ENCODE measurements at places on chromosomes 2 and 18. TPM values are rescaled to one million over a fixed set of nuclear protein-coding genes. Genes with fewer than 3 reads are reported as not detected.

DNA sequence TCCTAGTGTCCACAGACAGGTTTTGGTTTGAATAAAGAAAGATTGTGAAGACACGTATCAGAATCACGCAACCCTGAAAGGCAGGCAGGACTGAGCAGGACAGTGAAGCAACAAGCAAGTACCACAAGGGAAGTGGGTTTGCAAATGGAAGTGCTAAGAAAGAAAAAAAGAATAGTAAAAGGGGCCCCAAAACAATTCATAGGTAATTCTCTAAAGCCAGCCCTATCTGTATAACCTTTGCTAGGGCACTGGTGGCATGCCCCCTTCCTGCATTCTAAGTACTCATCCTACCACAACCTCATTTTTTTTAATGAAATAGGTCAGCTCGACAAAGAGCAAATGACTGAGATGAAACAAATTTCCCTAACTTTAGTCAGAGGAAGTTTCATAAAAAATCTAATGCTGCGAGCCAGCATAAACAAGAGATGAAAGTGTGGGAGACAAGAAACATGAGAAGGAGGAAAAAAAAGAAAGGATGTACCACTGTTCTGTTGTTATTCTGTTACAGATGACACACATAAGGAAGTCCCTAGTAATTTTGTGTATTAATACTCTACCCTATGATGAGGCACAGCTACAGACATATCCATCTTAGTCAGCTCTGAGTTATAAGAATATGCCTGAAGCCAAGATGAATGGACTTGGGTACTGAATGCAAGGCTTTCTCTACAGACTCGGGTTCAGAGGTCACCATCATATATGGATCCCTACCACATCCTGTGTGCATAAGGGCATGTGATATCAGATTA, 32.2 kb downstream of the IKZF2 start:
- no peak for DNase-seq

Gene ANKRD29
- 2.4 TPM for total RNA-seq

- no peak for DNase-seq
Measured at GRCh38 chr18:34697891-34698290, 12.2 kb upstream of the DTNA start.

Gene IFIH1
- 2.0 TPM for total RNA-seq

Gene ELOA2
- total RNA-seq, result not detected

DNA sequence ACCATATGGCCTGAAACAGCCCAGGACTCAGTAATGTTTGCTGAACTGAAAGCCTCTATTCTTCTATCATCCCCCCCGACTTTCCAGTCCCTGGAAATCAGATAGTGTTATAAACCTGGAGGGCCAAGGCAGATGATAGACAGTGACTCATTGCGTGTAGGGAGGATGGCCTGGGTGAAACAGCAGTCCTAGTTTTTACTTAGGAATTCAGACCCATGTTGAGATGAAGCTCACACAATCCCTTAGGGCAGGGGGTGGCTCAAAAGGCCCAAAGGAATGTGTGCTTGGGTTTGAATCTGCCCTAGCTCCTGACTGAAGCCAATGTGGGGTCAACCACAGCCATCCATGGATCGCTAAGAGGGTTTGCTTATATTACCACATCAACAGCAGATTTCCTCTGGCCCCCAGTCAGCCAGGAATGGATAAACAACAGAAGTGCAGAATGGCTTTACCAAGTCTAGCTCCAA, 43.9 kb upstream of the STPG4 start:
- DNase-seq, result no peak

DNA sequence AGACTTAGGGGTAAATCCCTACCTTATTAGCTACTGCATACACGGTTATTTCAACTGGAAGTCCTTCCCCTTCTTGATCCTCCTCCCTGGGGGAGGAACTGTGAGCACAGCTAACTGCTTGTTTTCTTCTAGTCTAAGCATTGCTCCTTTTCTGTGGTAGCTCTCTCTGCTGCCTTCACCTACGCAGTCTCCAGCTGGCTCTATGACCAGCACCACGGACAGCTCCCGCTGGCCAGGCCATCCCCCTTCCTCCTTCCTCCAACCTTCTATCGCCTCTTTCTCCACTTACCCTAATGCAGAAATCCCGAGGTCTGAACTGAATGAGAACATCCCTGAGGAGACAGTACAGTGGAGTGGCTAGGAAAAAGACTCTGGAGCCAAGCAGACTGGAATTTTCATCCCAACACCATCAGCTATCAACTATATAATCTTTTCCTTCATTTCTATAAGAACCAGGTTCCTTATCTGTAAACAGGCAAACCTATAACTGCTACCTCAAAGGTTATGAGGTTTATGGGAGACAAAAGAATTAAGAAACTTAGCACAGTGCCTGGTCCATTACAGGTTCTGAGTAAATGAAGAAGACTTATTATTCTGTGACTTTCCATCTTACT, 4.7 kb upstream of the CFAP65 start:
- no peak for DNase-seq

GRCh38 chr2:160309585-160309984, 109.5 kb upstream of the ITGB6 start:
- no peak for DNase-seq

- DNase-seq, result no peak
Measured at GRCh38 chr2:12852135-12852534, 135.4 kb downstream of the TRIB2 start.

GRCh38 chr2:88807237-88807962, 115.9 kb downstream of the RPIA start:
- no peak for DNase-seq

Gene CLASP1
- total RNA-seq, result 129 TPM

DNA sequence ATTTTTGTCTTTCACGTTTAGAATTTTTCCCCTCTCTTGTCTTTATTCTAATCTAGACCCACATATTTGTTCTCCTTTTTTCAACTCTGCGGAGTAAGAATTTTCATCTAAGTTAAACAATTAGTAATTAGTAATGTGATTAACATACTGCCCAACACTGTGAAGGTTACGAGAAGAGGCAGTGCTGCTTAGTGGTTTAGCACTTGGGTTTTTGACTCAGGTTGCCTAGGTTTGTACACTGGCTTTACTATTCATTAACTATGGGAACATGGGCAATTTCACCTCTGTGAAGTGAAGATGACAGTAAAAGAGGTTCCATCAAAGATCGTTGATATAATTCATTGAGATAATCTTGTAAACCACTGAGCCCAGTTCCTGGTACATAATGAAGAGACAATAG, 82.2 kb upstream of the PNPT1 start:
- DNase-seq, result no peak

DNA sequence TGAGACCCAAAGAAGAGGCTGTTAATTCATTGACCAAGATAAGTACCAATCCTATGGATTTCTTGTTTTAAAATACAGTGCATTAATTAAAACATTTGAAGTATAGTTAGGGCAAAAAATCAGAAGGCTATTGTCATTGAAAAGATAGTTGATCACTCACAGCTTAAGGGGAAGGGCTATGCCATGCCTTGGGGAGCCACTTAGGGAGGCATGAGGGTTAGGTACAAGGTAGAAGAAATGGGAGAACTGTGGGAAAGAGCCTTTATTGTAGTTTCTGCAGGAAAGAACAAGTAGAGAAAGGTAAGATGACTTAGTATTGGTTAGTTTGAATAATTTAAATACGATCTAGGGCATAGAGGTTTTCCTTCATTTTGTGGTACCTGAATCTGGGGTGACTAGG, 1285.5 kb upstream of the TMEFF2 start:
- DNase-seq, result no peak

Gene UPP2
- 1.6 TPM for total RNA-seq

- DNase-seq, result no peak
Measured at GRCh38 chr2:119647440-119648169, 31.4 kb upstream of the TMEM177 start.

DNA sequence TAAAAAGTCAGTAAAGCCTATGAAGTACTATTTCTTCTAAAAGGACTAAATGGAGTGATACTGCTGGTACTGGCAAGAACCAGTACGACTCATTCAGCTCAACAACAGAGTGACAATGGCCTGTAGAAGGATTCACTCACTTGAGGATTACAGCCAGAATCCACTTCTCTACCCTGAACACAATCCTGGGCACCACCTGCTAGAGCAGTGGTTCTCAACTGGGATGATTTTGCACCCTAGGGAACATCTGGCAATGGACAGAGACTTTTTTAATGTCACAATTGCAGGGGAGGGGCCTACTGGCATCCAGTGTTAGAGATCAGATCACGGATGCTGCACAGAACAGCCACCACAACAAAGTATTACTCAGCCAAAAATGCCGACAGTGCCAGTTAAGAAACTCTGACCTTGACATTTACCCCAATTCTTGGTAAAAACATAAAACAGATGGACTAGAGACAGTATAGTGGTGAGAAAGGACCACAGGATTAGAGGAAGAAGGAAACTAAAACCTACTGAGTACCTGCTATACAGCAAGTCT, 5.0 kb downstream of the SPIRE1 start:
- no peak for DNase-seq

- no peak for DNase-seq
Measured at GRCh38 chr2:166695154-166695553, 193.1 kb upstream of the XIRP2 start.

DNA sequence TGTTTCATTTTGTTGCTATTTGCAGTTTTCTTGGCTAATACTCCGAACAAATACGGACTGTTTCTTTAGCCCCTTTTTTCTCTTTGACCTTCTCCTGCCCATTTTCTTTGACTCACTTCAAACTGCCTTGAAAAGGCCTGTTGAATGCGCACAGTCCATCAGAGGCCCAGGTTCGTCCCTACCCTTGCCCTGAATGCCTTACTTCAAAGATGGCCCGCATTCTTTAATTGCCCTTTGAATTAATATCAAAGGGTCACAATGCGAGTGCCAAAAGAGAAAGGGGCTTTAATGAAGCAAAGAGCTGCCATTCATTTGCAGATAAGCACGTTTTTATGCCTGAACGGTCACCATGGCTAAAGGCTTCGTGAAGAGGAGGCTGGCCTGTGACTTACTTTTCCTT, 29.7 kb downstream of the PAX3 start:
- no peak for DNase-seq

DNA sequence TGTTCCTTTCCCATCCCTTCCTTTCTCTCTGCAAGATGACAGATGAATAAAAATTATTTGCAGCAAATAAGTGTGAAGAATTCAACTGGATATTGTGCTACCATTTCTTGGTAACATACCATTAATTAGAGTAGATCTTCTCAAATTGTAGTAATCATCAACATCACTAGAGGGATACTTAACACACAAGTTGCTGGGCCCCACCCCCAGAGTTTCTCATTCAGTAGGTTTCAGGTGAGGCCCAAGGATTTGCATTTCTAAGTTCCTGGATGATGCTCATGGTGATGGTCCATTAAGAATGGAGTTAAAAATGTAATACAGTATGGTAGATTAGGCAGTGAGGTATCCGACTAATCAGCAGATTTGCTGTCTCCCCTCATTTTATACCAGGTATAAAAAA, 594.0 kb downstream of the ERBB4 start:
- no peak for DNase-seq

DNA sequence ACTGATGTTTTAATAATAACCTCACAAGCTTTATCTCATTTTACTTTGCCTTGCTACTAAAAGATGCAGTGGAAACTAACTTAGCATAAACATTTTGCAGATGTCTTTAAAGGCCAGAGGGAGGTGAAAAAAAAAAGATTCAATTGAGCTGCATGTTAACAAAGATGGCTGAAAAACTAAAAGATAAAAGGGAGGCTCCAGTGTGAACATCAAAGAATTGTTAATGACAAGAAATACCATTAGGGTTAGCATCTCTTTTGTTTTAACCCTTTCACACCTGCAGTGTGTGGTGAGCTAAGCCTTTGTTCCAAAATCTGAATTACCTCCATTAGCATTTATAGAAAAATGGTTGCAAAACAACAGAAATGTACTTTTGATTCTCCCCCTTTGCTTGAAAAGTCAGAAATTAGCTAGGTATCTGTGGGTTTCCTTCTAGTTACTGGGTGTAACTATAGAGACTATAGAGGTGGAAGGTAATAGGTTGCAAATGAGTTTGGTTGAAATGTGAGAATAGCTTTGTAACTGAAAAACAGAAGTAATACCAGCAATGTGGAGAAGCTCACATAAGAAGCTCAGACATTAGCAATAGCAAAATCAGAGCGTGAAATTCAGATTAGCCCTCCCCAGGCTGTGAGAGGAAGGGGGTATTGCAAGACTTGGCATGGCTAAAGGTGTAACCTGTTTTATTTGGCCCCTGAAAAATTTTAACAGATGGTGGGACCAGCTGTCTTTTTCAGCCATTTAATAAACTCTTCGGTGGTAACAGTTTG, 34.8 kb upstream of the SP5 start:
- DNase-seq, result no peak

GRCh38 chr2:197306696-197307040, 3.9 kb downstream of the ANKRD44 start:
- DNase-seq, result no peak

- no peak for DNase-seq
Measured at GRCh38 chr2:77834360-77835002, 312.3 kb upstream of the LRRTM4 start.

DNA sequence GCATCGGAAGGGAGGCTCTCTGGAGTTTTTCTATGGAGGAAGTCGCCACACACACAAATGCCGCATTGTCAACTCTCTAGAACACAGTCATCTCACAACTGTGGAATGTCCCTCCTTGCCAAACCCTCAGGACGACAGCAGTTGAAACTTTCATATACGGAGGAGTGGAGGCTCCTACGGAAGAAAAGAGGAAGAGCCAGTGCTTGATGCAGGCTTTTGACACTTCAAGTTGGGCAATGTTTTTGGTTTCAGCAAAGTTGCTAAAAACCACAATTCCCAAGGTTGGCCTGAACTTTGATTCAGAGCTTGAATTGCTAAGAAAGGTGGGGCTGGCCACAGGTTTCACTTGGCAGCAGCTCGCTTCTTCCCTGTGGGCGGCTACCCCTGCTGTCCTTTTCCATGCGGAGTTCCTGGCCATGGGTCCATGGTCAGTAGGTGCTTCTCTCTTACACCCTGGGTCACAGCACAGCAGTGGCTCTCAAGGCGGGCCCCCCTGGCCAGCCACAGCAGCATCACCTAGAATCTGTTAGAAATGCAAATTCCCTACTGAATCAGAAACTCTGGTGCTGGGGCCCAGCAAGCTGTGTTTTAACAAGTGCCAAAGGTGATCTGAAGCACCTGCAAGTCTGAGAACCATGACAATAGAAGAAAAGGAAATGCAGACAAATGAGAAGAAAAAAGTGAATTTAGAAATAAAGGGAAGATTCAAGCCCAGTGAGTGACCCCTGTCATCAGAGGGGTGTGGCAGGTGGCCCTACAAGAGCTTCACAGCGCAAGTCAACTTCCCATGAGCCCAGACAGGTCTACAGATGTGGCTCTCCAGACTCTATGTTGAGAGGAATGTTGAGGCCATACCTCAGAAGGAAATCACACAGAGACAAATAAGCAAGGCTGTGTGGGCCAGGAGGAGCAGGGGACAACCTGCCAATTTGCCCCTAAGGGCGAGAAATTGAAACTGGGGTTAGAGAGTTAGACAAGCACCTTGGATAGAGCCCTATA, 856.4 kb downstream of the RNF144A start:
- DNase-seq, result no peak

GRCh38 chr2:156562124-156562523, 125.9 kb downstream of the GPD2 start:
- DNase-seq, result no peak

DNA sequence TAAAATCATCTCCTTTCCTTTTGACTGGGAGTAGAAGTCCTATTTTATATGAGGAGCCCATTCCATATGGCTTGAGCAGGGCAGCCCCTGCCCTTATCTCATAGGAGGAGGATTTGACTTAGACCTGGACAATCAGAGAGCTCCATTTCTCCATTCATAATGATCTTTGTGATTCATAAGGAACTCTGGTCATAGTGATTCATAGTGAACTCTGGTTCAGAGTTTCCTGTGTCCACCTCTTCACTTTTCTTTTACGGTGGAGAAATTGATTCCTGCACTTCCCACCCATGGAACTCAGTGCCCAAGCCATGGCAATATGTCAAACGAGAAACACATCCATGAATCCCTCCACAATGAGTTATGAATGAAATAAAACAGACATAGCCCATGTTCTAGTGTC, 12.8 kb upstream of the MYO3B start:
- no peak for DNase-seq

Gene CD28
- total RNA-seq, result 1.2 TPM

Gene KCNE4
- 2.4 TPM for total RNA-seq
